Cardiac muscle cell (in vitro differentiated cells and primary cell): ENCODE measurements at places on chromosomes 1 and 21. TPM values are rescaled to one million over a fixed set of nuclear protein-coding genes. Genes with fewer than 3 reads are reported as not detected.
A peak's percentile ranks its signal among the peaks of the same experiment; 100 is the strongest.

DNA sequence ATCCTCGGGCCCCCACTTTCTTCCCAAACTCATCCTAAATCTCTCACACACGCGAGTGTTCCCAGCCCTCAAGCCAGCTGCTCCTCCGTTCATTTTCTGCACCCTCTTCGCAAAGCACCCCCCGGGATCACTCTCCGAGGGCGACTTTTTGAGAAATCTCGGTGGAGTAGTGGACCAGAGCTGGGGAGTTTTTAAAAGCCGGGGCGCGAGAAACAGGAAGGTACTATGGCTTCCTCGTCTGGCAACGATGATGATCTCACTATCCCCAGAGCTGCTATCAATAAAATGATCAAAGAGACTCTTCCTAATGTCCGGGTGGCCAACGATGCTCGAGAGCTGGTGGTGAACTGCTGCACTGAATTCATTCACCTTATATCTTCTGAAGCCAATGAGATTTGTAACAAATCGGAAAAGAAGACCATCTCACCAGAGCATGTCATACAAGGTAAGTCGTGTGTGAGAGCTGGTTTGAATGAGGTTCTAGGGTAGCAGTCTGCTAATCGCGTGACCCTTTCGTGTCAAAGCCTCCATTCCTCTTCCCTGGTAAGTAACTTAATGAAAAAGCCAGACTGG, 800 bp downstream of the DR1 start:
- H3K4me1 ChIP-seq, result peaks cover 21% of the 10 kb centered on the region
- H3K36me3 ChIP-seq, result no peaks in the 10 kb centered on the region
- DNase-seq, result peak; percentile 10
- H3K4me3 ChIP-seq, result peak overlapping the region; percentile 81
- no peaks in the 10 kb centered on the region for H3K27me3 ChIP-seq

DNA sequence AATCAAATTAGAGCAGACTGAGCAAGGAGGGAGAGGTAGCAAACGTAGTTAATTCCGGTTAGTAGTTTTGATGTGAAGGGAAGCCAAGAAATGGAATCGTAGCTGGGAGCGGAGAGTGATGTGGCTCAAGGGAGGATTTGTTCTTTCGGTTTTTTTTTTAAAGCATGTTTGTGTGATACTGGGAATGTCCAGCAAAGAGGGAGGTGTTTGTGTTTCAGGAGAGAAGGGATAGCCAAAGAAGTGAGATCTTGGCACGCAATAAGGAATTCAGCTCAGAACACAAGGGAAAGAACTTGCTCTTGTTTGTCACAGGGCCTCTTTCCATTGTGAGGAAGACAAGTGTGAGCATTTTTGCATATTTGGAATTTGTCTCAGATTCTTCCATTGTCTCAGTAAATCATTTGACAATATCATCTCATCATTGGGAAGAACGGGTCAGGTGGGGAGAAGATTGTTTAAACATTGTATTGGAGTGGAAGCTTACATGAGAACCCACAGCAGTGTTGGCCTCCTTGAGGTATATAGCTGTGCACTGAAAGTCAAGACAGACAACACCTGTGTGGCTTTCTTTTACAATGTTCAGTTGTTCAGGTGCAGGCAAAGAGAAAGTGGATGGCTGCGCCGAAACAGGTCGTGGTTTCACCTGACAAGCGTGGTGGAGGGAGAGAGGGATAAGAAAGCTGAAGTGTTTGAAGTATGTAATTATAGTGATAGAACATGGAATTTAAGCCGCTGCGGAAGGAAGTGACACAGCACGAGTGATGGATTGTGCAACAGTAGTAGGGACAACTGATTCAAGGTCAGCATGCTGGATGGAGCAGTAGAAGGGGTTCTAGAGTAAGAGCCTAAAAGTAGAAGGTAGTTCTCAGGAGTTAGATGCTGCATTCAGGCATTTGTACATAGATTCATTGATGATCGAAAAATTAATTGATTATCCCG, 25.4 kb downstream of the FMN2 start:
- H3K27me3 ChIP-seq, result no peaks in the 10 kb centered on the region
- no peaks in the 10 kb centered on the region for H3K4me1 ChIP-seq
- H3K36me3 ChIP-seq, result no peaks in the 10 kb centered on the region
- no peak overlapping the region for H3K4me3 ChIP-seq
- H3K27ac ChIP-seq, result no peak overlapping the region

- no peaks in the 10 kb centered on the region for H3K27me3 ChIP-seq
- no peaks in the 10 kb centered on the region for H3K36me3 ChIP-seq
- H3K4me3 ChIP-seq, result no peak overlapping the region
- no peaks in the 10 kb centered on the region for H3K4me1 ChIP-seq
- no peak overlapping the region for H3K27ac ChIP-seq
These were observed 51.0 kb downstream of the CASQ2 start for GRCh38 chr1:115717541-115717940.

DNA sequence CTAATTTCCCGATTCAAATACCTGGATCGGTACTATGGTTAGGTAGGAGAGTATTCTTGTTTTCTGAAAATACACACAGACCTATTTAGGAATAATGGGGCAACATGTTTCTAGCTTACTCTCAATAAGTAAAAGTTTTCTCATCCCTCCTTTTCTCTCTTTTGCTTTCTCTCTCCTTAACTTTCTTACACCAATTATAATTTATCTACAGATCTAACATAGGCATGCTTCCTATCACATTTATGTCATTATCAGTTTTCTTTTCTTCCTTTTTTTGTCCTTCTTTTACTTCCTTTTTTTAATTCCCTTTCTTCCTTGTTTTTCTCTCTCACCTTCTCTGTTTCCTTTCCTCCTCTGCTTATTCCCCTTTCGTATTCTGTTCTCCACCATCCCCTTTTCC, 20.3 kb downstream of the SNX7 start:
- H3K4me1 ChIP-seq, result no peaks in the 10 kb centered on the region
- DNase-seq, result no peak
- peaks cover 11% of the 10 kb centered on the region for H3K36me3 ChIP-seq
- H3K4me3 ChIP-seq, result no peak overlapping the region
- H3K27ac ChIP-seq, result no peak overlapping the region
- no peaks in the 10 kb centered on the region for H3K27me3 ChIP-seq

NUAK2 gene
- 3.4 and 4.3 TPM in 2 replicates for total RNA-seq

- peaks cover 7% of the 10 kb centered on the region for H3K4me1 ChIP-seq
- no peak overlapping the region for H3K4me3 ChIP-seq
- DNase-seq, result peak; percentile 45
These were observed 2.1 kb upstream of the KIF21B start for GRCh38 chr1:201025571-201026002.

GRCh38 chr1:30513396-30514136, 209.8 kb downstream of the MATN1 start:
- no peaks in the 10 kb centered on the region for H3K4me1 ChIP-seq
- no peak for DNase-seq
- no peaks in the 10 kb centered on the region for H3K27me3 ChIP-seq

LAMC2 gene
- total RNA-seq, result 0.32 and 0.42 TPM in 2 replicates

- no peaks in the 10 kb centered on the region for H3K27me3 ChIP-seq
- H3K4me1 ChIP-seq, result no peaks in the 10 kb centered on the region
- no peak overlapping the region for H3K4me3 ChIP-seq
- no peak overlapping the region for H3K27ac ChIP-seq
- H3K36me3 ChIP-seq, result no peaks in the 10 kb centered on the region
These were observed 31.2 kb upstream of the TNFRSF1B start for GRCh38 chr1:12135612-12136011.

GRCh38 chr1:119631433-119632102, 16.5 kb downstream of the ZNF697 start:
- no peak overlapping the region for H3K4me3 ChIP-seq
- H3K27ac ChIP-seq, result no peak overlapping the region
- H3K4me1 ChIP-seq, result peaks cover 15% of the 10 kb centered on the region
- DNase-seq, result peak; percentile 97

UBL4B gene
- 0.09 TPM in 1 of 2 replicates, not detected in the other for total RNA-seq

DNA sequence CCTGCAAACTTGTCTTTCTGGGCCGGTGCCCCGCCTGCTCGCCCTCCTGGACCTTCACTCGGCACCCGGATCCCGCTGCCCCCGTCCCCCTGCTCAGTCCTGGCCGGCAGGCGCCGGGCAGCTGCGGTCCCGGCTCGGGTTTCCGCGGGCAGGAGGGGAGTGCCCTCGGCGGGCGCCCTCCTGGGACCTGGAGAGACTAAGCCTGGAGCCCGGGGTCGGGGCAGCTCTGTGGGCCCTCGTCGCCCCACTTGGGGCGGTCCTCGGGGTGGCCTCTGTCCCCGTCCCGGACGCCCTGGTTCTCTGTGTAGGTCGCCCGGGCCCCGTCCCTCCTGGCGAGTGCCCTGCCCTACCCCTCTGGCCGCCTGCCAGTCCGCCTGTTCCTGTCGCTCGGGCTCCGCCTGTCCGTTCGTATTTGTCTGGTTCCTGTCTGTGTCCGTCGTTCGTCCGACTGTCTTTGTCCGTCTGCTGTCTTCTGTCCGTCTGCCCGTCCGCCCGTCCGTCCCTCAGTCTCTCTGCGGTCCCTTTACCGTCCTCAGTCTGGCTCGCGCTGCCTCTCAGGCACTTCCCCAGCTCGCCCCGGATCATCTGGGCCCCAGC, 490 bp downstream of the SERINC2 start:
- no peaks in the 10 kb centered on the region for H3K4me1 ChIP-seq
- H3K27me3 ChIP-seq, result peaks cover 34% of the 10 kb centered on the region
- DNase-seq, result peak; percentile 39
- peak overlapping the region; percentile 94 for H3K4me3 ChIP-seq
- no peak overlapping the region for H3K27ac ChIP-seq

DNA sequence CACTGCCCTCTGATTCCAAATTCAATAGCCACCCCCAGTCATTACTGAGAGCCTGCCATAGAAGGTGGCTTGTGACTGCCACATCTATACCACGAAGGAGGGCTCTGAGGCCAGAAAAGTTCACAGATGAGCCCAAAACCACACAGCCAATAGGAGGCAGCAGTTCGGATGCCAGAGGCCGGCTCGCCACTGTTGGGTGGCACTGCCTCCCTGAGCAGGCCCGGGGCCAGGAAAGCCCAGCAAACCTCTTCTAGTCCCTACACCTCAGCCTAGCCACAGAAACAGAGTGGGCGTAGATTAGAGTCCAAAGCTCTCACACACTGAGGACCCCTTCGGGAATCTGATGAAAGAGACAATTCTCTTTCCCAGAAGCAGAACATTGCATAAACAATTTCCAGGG, 5.9 kb upstream of the CAMK2N1 start:
- H3K27me3 ChIP-seq, result peaks cover 54% of the 10 kb centered on the region
- H3K27ac ChIP-seq, result no peak overlapping the region
- no peak overlapping the region for H3K4me3 ChIP-seq
- no peaks in the 10 kb centered on the region for H3K36me3 ChIP-seq
- no peaks in the 10 kb centered on the region for H3K4me1 ChIP-seq

- peak overlapping the region; percentile 81 for H3K27ac ChIP-seq
- no peaks in the 10 kb centered on the region for H3K27me3 ChIP-seq
- no peak overlapping the region for H3K4me3 ChIP-seq
- peaks cover 13% of the 10 kb centered on the region for H3K36me3 ChIP-seq
- peaks cover 5% of the 10 kb centered on the region for H3K4me1 ChIP-seq
- DNase-seq, result peak; percentile 27
These were observed 26.0 kb downstream of the MACF1 start for GRCh38 chr1:39230261-39231190.

- no peaks in the 10 kb centered on the region for H3K36me3 ChIP-seq
- DNase-seq, result no peak
- no peaks in the 10 kb centered on the region for H3K4me1 ChIP-seq
These were observed 96.5 kb downstream of the NME7 start for GRCh38 chr1:169271098-169271497.

DNA sequence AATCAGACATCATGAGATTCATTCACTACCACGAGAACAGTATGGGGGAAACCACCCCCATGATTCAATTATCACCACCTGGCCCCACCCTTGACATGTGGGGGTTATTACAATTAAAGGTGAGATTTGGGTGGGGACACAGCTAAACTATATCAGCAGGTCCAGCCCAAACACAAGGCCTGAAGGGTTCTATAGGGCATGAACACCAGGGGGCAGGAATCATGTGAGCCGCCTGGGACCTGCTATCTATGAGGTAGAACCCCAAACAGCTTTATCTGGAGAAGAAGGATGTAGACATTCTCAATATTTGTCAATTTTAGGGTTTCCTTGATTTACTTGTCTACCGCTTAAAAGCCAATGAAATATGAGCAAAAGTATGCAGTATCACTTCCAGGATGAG, 294.9 kb upstream of the DEPDC1 start:
- H3K4me3 ChIP-seq, result no peak overlapping the region
- H3K27ac ChIP-seq, result no peak overlapping the region
- no peaks in the 10 kb centered on the region for H3K27me3 ChIP-seq
- H3K4me1 ChIP-seq, result no peaks in the 10 kb centered on the region
- H3K36me3 ChIP-seq, result no peaks in the 10 kb centered on the region

C1orf94 gene
- total RNA-seq, result not detected in 2 replicates

GRCh38 chr1:43531906-43532584, 1.4 kb downstream of the PTPRF start:
- H3K27ac ChIP-seq, result no peak overlapping the region
- no peaks in the 10 kb centered on the region for H3K27me3 ChIP-seq
- peaks cover 17% of the 10 kb centered on the region for H3K4me1 ChIP-seq
- H3K4me3 ChIP-seq, result peak overlapping the region; percentile 98
- no peak for DNase-seq

DNA sequence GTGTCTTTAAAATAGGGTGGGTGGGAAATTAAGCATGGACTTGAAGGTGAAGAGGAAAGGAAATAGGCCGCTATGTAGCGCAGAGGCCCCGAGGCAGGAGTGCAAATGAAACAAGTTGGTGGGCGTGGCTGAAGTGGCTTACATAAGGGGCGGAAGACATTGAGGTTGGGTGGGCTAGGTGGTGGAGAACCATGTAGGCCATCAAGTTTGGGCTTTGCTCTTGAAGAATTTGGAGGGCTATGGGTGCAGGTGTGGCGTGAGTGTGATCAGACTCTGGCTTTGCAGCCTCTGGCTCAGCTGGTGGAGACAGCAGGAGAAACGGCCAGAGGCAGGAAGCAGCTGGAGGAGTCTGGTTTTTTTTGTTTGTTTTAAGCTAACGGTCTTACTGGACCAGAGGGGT, 6.7 kb downstream of the SLFNL1 start:
- peaks cover 21% of the 10 kb centered on the region for H3K36me3 ChIP-seq
- H3K4me1 ChIP-seq, result no peaks in the 10 kb centered on the region
- no peak overlapping the region for H3K27ac ChIP-seq
- H3K27me3 ChIP-seq, result no peaks in the 10 kb centered on the region

GRCh38 chr21:29184037-29184436, 53.6 kb downstream of the MAP3K7CL start:
- no peak overlapping the region for H3K27ac ChIP-seq
- H3K4me1 ChIP-seq, result peaks cover 5% of the 10 kb centered on the region
- H3K36me3 ChIP-seq, result no peaks in the 10 kb centered on the region
- DNase-seq, result no peak
- H3K27me3 ChIP-seq, result no peaks in the 10 kb centered on the region
- H3K4me3 ChIP-seq, result no peak overlapping the region

TMEM52 gene
- 6.9 and 7.1 TPM in 2 replicates for total RNA-seq

DNA sequence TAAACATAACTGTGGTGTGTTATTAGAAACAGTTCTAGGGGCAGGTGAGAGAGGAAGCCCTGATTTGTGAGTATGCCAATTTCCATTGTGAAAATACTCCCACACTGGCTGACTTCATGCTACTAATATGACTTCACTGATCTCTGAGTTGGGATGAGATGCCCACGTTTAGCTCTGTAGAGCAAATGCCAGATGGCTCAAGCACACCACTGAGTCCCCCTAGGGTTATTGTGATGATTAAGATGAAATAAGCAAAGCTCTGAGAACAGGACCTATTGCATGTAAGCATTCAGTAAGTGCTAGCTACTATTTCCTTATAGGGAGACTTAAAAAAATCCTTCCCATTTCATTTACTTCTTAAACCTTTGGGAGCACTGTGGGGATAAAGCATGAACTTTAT, 117.6 kb downstream of the CENPF start:
- no peak for DNase-seq
- H3K36me3 ChIP-seq, result no peaks in the 10 kb centered on the region
- H3K4me1 ChIP-seq, result no peaks in the 10 kb centered on the region
- H3K27ac ChIP-seq, result no peak overlapping the region

GPR25 gene
- 0.12 TPM in 1 of 2 replicates, not detected in the other for total RNA-seq

SH2D1B gene
- 0.06 TPM in 1 of 2 replicates, not detected in the other for total RNA-seq
